ENCODE measurements at places on chromosomes 1 and 21. TPM values are rescaled to one million over a fixed set of nuclear protein-coding genes. Genes with fewer than 3 reads are reported as not detected.
A peak's percentile ranks its signal among the peaks of the same experiment; 100 is the strongest.

DNA sequence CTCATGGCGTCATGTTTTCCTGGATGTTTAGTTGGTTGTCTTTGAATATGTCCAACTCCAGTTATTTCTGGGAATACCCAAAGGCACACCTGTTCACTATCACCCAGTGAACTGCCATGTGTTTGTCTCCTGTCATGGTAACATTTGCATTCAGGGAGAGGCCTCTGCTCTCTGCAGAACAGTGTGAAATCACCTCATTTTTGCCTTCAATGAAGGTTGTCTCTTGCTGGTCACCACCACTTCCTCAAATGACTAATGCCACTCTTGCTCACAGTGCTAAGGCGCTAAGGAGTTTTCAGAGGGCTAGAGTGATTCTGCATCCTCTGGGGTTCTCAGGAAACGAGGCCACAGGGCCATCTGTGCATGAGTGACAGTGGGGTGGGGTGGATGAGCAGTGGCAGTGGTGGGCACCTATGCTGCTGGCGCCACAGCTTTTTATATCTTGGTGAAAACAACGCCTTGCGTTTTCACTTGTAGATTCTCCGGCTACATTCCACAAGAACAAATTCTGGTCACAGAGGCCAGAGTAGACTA lies 60.0 kb upstream of the ATP5PO start:
- no peak for DNase-seq

- DNase-seq: no peak
Observed at GRCh38 chr1:38672692-38673091, 186.9 kb downstream of the RRAGC start.

GRCh38 chr1:101004061-101004460 lies 21.5 kb downstream of the DPH5 start:
- no peak for DNase-seq

DNA sequence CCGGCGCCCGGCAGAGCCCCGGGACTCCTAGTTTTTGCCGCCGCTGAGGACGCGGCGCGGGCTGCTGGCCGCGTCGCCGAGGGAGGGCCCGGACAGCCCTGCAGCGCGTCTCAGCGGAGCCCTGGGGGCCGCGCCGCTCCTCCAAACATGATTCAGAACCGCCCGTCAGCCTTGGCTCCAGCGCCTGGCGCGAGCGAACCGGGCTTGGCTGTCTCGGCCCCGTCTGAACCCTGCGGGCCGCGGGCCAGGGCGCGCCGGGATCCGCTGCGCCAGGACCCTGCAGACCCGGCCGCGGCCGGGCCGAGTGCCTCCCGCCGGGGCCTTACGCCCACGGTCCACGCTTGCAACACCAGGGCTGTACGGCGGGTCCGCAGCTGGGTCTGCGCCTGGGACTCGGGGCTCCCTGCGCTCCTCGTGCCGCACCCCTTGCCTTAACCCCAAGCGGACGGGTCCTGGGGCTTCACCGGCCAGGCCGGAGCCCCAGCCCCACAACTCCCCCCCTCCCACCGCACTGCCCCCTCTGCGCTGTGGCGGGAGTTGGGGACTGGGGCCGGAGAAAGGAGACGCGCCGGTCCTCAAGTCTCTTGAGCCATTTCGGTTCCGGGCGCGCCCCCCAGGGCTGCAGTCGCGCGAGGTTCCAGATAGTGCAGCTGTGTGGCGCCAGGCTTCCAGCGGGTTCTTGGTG lies 48.4 kb upstream of the CD34 start:
- peak; percentile 73 for DNase-seq

DNA sequence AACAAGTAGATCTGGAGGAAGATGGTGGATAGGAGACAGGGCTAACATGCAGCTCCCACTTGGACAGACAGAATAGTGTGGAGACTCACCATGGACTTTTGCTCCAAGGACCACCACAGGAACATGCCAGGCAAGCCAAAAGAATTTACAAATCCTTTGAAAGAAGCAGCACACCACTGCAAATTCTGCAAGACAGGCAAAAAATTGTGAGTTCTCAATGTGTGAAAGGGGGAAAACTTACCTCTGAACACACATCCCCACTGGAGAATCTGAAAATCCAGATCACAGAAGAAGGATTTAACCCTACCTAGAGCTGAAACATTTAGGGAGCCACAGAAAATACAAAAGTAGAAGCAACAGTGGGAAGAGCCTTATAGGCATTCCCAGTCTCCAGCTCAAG lies 23.0 kb downstream of the ARV1 start:
- DNase-seq: no peak

GRCh38 chr1:38834221-38834782 lies 25.3 kb downstream of the RRAGC start:
- no peak for DNase-seq

GRCh38 chr1:241074507-241074906 lies 282.5 kb downstream of the RGS7 start:
- no peak for DNase-seq

DNA sequence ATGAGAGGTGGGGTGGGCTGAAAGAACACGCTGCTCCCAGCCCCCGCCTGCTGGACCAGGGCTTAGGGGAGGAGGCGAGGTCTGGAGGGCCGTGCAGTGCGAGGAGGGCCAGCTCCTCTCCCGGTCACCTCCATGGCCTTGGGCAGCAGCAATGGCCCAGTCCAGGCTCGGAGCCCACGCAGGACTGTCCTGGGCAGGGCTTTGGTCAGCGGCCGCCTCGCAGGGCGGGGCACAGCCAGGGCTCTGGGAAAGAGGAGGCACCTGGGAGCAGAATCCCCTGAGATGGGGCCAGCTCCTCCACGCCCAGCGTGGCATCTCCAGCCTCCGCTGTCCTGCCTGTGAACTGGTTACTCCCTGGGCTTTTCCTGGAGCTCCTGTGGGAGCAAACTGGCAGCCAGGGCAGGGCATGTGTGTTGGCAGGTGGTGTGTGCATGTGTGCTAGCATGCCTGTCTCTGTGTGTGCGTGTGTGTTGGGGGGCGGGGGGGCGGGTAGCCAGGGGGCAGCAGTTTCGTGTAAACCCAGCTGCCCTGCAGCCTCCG lies 27.4 kb downstream of the ARHGEF16 start:
- DNase-seq: no peak

DNA sequence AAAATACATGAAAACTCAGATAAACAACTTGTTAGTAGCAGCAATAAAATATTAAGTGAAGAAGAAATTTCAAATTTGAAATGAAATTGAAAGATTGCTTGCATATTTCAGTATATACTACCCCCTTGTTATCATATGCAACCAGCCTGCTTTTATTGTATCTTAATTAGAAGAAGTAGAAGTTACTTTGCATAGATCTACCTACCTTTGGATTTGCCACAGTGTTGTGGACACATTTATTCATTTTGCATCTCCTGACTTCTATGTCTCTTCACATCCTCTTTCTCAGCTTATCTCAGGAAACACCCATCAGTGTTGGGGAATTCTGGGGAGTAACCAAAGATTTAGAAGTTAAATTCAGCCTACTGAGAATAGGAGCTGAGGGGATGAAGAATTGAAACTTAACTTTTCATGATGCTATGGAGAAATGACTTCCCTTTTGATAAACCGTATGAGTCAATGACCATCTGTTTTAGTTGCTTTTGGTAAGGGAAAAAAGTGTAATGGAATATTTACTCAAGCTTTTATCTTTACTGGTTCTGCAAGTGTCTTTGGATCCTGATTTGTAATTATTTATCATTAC lies 96.9 kb downstream of the RGL1 start:
- DNase-seq: no peak

DNA sequence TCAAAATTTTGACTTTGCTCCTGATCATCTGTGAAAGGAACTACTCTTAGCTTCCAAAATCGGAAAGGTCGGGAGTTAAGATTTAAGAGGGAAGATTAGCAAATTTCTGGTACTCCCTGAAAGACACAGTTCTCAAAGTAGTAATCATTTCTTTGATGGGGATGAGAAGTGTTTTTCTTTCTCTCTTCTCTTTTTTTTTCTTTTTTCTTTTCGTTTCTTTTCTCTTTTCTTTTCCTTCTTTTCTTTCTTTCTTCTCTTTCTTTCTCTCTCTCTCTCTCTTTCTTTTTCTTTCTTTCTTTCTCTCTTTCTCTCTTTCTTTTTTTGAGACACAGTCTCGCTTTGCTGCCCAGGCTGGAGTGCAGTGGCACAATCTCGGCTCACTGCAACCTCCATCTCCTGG lies 5.1 kb upstream of the RAB29 start:
- DNase-seq: no peak

DNA sequence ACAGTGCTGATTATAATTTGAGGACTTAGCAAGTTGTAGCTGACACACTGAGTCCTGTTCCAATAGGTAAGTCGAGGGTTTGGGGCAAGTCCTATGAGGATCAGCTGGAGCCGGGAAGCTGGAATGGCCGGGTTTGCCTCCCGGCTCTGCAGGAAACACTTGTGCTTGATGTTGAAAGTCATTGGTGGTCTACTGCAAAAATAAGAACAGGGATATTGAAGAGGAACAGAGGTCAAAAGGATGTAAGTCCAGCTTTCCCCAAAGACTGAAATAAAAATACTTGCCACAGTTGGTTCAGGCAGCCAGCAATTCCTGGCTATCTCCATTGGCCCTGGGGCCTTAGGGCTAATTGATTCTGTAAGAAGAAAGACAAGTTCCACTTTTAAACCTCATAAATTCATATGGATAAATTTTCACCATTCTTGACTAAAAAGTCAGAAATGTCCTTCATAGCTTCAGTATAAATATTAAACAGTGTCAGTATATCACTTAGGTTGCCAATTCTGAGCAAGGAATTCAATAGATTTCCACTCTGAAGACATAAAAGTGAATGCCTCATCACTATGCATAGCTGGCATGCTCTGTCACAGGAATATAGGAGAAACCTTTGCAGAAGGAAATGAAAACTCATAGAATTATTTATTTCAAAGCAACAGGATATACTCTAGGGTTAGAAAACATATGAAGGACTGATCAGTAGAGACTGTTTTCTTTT lies 165.2 kb downstream of the AK5 start:
- DNase-seq: no peak

DNA sequence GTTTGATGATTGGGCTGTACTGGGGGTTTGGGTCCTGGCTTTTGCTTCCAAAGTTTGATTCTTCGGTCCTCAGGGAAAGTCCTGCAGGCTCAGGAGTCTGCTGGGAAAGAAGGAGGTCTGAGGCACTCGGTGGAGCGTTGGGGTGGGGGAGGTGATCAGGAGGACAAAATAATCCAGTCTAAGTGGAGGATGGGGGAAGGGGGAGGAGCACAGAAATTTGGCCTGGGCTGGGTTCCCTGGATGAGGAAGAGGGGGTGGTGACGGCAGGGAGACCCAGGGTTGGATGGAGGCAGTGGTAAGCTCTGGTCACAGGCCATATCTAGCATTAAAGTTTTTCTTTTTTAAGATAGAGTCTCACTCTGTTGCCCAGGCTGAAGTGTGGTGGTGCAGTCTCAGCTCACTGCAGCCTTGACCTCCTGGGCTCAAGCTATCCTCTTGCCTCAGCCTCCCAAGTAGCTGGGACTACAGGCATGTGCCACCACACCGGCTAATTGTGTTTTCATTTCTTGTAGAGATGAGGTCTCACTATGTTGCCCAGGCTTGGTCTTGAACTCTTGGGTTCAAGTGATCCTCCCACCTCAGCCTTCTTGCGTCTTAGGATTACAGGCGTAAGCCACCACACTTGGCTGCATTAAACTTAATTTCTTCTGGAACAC lies 6.8 kb downstream of the SH2D2A start:
- DNase-seq: no peak

- DNase-seq: peak; percentile 50
Observed at GRCh38 chr1:221886743-221887414, 145.0 kb upstream of the DUSP10 start.

The MEAF6 gene
- total RNA-seq: 59.5 TPM

The PRAMEF8 gene
- total RNA-seq: not detected

The SH2D5 gene
- total RNA-seq: not detected

The NDUFS5 gene
- total RNA-seq: 140 TPM

The OR2L8 gene
- total RNA-seq: not detected

The SPATA46 gene
- total RNA-seq: not detected

The CTSE gene
- total RNA-seq: 63.6 TPM
